ENCODE measurements at places on chromosomes 3 and 15.

- no peak for DNase-seq
- no peaks in the 10 kb centered on the region for H3K4me1 ChIP-seq
- no peak overlapping the region for H3K4me3 ChIP-seq
- H3K27me3 ChIP-seq: no peaks in the 10 kb centered on the region
- no peaks in the 10 kb centered on the region for H3K36me3 ChIP-seq
- no peak overlapping the region for H3K27ac ChIP-seq
These were observed 422.7 kb upstream of the ALCAM start for GRCh38 chr3:104943974-104944373.

DNA sequence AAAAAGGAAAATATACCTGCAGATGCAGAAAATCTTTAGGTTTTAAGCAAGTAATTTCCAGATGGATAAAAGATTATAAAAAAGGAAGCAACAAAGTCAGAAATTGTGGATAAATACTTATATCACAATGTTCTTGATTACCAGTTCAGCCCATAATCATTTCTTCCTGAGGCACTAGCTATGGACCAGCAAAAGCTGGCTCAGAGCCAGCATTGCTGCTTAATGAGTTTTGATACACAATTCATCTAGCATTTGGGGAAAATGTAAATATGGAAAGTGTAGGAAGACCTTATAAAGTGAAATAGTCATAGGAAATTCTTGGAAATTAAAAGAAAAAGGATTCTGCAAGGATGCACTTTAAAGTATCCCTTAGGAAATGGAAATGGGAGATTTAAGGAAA, 168.3 kb upstream of the GBE1 start:
- H3K36me3 ChIP-seq: no peaks in the 10 kb centered on the region
- DNase-seq: no peak
- H3K27ac ChIP-seq: no peak overlapping the region

DNA sequence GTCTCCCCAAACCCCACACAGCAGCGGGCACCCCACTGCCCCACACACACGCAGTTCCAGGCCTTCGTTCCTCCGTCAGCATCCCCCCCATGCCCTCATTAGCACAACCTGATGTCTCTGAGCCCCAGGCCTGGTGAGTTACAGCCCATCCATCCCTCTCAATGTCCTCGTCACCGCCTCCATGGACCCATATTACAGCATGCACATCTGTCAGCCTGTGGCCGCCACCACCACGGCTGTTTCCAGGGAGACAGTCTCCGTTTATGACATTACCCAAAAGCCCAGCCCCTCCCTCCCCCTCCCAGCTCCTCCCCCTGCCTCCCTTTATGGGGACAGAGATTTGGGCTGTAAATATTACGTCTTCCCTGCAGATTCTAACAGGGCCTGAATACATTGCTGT, 143.1 kb upstream of the LINGO1 start:
- H3K27ac ChIP-seq: no peak overlapping the region
- H3K36me3 ChIP-seq: no peaks in the 10 kb centered on the region
- H3K4me3 ChIP-seq: no peak overlapping the region
- H3K4me1 ChIP-seq: no peaks in the 10 kb centered on the region
- DNase-seq: no peak

GRCh38 chr3:194675081-194675640, 3.2 kb upstream of the LSG1 start:
- no peak for DNase-seq
- H3K36me3 ChIP-seq: no peaks in the 10 kb centered on the region
- H3K4me1 ChIP-seq: peaks cover 15% of the 10 kb centered on the region
- H3K4me3 ChIP-seq: peak overlapping the region; percentile 22
- H3K27me3 ChIP-seq: peaks cover 5% of the 10 kb centered on the region

DNA sequence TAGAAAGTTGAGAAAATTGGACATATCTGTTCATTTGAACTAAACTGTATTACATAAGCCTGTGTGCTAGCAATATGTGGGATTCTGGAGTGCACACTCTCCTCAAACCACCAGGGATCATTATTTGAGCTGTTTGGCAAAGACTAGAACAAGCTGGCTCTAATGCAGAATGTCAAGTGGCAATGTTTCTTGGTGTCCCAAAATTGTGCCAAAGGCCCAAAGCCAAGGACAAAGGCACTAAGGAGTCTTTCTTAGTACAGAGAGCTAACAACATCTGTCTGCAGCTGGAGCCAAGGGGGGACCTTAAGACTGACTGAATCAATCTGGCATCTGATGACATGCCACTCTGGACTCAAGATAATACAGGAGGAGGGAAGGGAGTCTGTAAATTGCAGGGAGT, 76.7 kb upstream of the STRIT1 start:
- no peaks in the 10 kb centered on the region for H3K4me1 ChIP-seq
- DNase-seq: no peak
- no peaks in the 10 kb centered on the region for H3K27me3 ChIP-seq
- no peak overlapping the region for H3K27ac ChIP-seq
- H3K4me3 ChIP-seq: no peak overlapping the region

- H3K27ac ChIP-seq: no peak overlapping the region
- no peaks in the 10 kb centered on the region for H3K36me3 ChIP-seq
- H3K4me3 ChIP-seq: no peak overlapping the region
- H3K27me3 ChIP-seq: peaks cover 33% of the 10 kb centered on the region
- no peak for DNase-seq
- no peaks in the 10 kb centered on the region for H3K4me1 ChIP-seq
These were observed 38.0 kb upstream of the NR1I2 start for GRCh38 chr3:119743921-119744320.

DNA sequence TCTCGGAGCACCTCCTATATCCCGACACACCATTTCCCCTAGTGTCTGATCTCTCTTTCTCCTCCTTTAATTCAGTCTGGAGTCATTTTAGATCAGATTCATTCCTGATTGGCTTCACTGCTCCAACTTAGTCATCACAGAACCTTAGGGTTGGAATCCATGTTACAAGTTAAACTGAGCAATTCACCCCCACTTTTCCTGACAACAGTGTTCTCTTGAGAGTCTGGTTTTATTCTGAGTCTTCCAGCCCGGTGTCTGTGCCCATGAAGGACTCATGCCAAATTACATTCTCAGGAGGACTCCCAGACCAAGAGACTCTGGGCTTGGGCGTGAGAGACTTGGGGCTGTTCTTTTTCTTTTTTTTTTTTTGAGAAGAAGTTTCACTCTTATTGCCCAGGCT, 57.5 kb downstream of the LPP start:
- H3K4me3 ChIP-seq: no peak overlapping the region
- no peaks in the 10 kb centered on the region for H3K27me3 ChIP-seq
- H3K4me1 ChIP-seq: peaks cover 8% of the 10 kb centered on the region
- DNase-seq: no peak
- peak overlapping the region; percentile 42 for H3K27ac ChIP-seq

- H3K4me1 ChIP-seq: peaks cover 2% of the 10 kb centered on the region
- DNase-seq: no peak
- H3K27me3 ChIP-seq: no peaks in the 10 kb centered on the region
These were observed 26.2 kb upstream of the SRP14 start for GRCh38 chr15:40065166-40065565.

DNA sequence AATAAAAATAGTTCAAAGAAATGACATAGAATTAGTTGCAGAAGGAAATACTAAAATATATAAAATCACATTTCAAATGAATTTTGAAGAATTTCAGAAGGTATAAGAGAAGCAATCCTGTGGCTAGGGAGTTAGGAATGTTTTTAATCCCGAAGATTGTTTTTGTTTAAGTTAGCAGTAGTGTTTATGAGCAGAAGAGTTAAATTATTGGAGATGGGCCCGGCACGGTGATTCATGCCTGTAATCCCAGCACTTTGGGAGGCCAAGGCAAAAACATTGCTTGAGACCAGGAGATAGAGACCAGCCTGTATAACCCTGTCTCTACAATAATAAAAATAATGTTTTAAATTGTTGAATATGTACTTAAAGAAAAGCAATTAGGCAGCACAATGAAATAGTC, 432.5 kb downstream of the MFSD1 start:
- H3K27ac ChIP-seq: no peak overlapping the region
- no peaks in the 10 kb centered on the region for H3K27me3 ChIP-seq
- no peaks in the 10 kb centered on the region for H3K4me1 ChIP-seq
- no peak overlapping the region for H3K4me3 ChIP-seq
- peaks cover 4% of the 10 kb centered on the region for H3K36me3 ChIP-seq
- DNase-seq: no peak

DNA sequence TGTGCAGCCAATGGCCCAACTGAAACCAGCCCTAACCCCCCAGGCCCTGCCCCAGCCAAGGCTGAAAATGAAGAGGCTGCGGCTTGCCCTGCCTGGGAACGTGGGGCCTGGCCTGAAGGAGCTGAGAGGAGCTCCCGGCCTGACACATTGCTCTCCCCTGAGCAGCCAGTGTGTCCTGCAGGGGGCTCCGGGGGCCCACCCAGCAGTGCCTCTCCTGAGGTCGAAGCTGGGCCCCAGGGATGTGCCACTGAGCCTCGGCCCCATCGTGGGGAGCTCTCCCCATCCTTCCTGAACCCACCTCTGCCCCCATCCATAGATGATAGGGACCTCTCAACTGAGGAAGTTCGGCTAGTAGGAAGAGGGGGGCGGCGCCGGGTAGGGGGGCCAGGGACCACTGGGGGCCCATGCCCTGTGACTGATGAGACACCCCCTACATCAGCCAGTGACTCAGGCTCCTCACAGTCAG, 11.2 kb downstream of the MAP1A start:
- H3K27me3 ChIP-seq: no peaks in the 10 kb centered on the region
- no peak for DNase-seq
- H3K4me1 ChIP-seq: no peaks in the 10 kb centered on the region
- H3K36me3 ChIP-seq: no peaks in the 10 kb centered on the region

DNA sequence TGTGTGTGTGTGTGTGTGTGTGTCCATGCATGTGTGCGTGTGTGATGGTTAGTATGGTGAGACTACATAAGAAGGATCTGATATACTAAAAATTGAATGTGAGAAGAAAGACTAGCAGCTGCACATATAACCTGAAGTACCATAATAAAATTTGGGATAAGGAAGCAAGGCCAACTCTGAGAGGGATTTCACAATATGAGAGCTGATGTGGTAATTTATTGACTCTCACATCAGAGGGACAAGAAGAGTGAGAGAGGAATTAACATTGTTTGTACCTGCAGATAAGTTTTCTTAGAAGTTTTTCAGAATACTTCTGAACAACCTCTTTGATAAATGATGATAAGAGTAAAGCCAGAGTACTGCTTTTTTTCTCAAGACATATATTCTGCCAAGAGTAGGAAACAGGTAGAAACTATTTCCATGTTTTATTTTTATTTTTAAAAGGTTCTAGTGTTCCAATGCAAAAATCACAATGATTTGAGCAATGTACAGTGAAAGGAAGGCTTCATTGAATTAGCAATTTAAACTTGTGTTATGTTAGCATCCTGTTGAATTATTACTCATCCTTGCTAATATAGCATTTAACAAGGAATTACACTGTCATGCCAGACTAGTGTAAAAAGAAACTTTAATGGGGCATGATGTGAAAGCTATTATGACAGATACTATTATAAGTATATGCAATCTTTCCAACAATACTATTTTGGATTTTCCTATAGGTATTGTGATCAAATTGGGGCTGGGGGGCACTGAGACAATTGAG, 415.5 kb upstream of the ARPP21 start:
- DNase-seq: no peak
- H3K27me3 ChIP-seq: no peaks in the 10 kb centered on the region

DNA sequence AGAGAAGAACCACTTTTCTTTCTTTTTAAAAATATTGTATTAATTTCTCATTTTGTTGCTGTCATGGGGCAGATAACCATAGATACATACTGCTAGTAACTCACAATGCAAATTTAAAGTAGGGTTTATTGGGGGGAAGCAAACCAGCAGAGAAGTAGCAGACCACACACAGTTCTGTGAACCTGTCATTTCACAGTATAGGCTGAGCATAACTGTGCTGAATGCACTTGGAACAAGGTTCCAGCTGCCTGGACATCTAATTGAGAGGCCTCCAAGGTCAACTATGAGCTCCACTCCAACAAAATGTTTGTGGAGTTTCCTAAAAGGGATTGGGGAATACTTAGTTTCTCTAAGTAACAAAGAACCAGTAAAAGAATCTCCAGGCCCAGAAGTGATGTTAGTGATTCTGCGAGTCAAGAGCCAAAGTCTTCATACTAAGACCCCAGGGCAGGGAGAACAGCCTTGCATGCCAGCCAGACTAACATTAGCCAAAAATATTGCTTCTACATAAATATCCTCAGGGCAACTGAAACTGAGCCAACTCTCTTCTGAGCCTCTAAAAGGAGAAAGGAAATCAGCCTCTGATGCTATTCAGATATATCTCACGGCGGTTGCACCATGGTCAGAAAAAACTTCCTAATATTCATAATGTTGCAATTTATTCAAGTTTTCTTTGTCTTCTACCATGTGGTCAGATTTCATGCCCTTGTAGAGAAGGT, 856.4 kb upstream of the ALCAM start:
- H3K27me3 ChIP-seq: no peaks in the 10 kb centered on the region
- H3K27ac ChIP-seq: no peak overlapping the region
- no peak for DNase-seq
- H3K36me3 ChIP-seq: no peaks in the 10 kb centered on the region

DNA sequence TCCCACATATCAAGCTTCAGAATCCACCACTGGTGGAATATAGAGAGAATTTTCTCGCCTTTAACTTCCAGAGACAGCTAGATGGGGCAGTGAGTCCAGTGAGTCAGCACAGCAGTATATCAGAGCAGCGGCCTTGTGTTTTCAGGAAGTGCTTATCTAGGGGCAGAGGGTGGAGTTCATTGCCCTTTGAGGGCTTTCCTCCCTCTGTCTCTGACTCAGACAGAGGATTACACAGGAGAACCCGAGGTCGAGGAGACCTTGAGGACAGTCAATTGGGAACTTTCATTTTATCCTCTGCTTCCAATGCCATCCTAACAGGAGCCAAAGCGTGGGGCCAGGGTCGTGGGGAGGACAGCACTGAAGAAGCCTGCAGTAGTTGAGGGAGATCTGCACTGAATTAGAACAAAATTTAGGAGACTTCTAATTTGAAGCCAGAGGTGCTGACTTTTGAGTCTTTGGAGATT, 109.6 kb upstream of the UMPS start:
- H3K36me3 ChIP-seq: no peaks in the 10 kb centered on the region
- H3K4me3 ChIP-seq: peak overlapping the region; percentile 70
- no peaks in the 10 kb centered on the region for H3K27me3 ChIP-seq
- DNase-seq: peak; percentile 61

DNA sequence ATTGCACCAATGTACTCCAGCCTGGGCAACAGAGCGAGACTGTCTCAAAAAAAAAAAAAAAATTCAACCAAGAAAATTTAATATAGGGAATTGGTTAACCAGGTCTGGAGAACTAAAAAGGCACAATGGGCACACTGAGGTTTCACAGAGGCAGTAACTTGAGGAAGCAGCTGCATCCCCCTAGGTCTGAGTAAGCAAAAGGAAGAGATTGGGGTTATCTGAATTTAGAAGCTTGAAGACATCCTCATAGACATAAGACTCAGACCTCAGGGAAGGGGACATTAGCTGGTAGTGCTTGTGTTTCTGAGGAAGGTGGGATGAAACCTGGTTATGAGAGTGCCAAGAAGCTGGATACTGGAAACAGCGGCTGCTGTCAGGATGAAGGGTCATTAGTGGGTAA, 50.1 kb upstream of the LEKR1 start:
- DNase-seq: no peak
- peaks cover 13% of the 10 kb centered on the region for H3K27me3 ChIP-seq
- H3K4me3 ChIP-seq: no peak overlapping the region
- H3K36me3 ChIP-seq: peaks cover 6% of the 10 kb centered on the region

- H3K27me3 ChIP-seq: no peaks in the 10 kb centered on the region
- no peaks in the 10 kb centered on the region for H3K36me3 ChIP-seq
- no peak for DNase-seq
- H3K27ac ChIP-seq: no peak overlapping the region
These were observed 64.8 kb upstream of the TMEM108 start for GRCh38 chr3:132973441-132973840.

GRCh38 chr15:83057696-83058376, 9.2 kb downstream of the BTBD1 start:
- no peak for DNase-seq
- no peak overlapping the region for H3K4me3 ChIP-seq
- no peaks in the 10 kb centered on the region for H3K27me3 ChIP-seq
- H3K36me3 ChIP-seq: no peaks in the 10 kb centered on the region
